Putamen (tissue), 1 donor: ENCODE measurements at places on chromosomes 1 and 21.

GRCh38 chr1:8902765-8903164 is 24.3 kb upstream of the ENO1 start:
- DNase-seq = no peak

DNA sequence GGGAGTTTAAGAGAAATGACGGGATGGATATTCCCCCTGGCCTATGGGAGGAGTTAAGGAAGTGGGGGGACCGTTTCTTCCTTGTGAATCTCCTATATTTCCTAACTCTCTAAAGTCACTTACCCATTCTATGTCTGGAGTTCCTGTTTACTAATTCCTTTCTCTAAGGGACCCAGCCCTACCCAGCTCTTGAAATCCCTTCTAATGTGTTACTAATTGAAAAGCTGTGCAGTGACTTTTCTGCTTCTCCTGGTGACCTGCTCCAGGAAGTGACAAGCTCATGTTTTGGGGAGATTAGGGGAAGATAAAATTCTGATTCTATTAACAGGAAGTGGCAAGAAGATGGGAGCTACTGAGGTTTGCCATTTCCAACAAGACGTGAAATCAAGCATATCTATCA is 4.0 kb upstream of the SAMSN1 start:
- DNase-seq = no peak

- no peak for DNase-seq
Observed at GRCh38 chr21:16113052-16113715, 383.4 kb downstream of the USP25 start.

DNA sequence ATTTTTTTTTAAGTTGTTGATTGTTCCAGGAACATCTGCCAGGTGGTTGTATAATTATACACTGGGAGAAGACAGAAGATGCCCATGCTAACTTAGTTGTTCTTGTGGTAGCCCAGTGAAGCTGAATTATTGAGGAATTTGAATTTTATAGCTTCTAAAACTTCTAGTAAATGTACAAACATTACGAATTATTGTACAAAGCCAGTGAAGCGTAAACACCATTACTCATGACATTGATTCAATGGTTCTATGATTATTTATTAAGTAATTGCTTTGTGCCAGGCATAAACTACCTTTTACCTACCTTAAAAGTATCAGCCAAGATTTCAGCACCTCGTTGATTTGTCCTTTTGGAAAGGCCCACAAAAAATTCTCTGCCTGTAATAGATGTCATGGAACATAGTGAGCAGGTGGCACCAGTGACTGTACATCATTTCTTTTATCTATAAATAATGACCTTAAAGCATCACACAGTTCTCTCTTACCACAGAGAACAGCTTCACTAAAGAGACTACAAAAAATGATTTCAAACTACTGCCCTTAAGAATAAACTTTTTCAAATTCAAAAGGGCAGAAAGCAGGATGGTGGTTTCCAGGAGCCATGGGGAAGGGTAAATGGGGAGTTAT is 74.9 kb upstream of the BCL10 start:
- no peak for DNase-seq

DNA sequence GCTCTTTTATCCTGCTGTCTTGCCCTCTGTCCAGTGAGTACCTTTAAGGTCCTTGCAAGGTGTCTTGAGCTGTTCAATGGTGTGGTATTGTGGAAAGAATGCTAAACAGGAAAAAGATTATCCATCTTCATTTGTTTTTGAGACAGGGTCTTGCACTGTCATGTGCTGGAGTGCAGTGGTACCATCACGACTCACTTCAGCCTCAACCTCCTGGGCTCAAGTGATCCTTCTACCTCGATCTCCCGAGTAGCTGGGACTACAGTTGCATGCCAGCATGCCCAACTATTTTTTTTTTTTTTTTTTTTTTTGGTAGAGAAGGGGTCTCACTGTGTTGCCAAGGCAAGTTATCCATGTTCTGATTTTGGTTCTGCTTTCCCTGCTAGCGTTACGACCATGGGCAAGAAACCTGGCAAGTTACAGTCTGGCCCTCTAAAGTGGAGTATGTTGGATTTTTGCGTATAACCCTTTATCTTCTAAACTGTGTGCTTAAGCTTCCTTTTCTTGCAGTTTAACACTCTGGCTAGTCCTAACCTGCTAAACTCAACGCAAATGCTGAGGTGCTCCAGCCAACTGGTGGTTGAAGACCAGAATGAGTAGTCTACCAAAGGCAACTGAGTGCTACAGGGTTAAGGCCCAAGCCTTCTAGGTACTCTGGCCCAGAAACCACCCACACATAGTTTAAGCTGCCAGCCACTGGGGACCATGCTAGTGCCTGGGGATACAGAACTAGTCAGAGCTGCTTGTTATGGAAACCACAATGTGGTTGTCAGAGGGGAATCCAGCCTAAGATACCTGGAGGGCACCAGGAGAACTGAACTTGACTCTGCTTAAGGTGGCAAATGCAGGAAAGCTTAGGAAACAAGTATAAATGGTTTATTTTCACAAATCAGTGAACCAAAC is 7.9 kb downstream of the RPL11 start:
- DNase-seq = no peak

DNA sequence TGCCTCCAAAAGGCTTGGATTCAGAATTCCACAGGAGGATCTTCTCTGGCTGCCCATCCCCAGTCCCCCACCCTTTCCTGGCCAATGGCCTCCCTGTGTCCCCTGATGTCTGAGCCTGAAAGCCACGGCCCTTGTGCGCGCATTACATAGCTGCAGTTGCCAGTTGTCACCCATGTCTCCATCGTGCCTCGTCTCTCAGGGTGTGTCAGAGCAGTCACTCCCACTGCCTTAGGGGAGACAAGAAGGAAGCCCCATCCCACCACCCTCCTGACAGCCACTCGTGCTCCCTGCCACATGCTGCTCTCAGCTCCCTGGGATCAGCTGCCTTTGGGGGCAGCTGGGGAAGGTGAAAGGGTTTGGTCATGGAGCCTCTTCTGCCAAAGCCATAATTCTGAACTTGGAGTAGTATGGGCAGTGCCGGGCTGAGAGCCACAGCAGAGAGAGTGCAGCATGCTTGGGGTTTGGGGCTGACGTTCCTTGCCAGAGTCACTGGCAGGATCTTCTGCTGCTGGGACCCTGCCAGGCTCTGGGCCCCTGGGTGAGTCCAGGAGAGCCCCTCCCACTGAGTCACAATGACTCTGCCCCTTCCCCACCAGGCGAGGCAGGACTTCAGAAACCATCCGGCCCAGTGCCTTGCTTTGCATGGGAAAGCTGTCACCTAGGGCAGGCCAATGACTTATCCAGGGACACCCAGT is 285.9 kb upstream of the VAMP3 start:
- no peak for DNase-seq

DNA sequence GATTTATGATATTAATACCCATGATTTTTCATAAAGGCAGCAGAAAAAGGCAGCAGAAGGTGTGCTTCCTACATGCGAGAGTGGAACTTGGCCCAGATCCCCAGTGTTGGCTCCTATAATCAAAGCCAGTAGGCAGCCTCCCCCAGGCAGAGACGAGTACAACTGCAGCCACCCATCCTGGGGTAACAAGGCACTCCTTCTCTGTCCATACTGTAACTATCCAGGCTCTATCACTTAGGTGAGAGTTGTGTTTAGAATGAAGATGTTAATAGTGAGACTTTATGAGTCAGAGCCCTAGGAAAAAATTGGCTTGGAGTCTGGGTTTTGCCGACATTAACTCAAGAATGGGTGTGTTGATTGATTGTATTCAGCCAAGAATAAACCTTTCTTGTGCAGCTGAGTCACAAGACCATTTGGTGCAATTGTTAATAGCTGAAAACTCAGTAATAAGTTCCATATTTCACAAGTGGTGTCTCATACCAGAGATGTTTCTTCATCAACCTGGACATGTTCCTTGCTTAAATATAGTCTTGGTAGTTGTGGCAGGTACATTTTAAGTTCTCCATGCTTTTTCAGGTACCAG is 322.3 kb downstream of the DUSP10 start:
- DNase-seq = no peak

GRCh38 chr1:219544163-219544846 is 68.6 kb downstream of the ZC3H11B start:
- no peak for DNase-seq

- DNase-seq = no peak
Observed at GRCh38 chr1:236137285-236137852, 5.0 kb upstream of the GPR137B start.

GRCh38 chr1:102098536-102098935 is 101.8 kb upstream of the OLFM3 start:
- no peak for DNase-seq

DNA sequence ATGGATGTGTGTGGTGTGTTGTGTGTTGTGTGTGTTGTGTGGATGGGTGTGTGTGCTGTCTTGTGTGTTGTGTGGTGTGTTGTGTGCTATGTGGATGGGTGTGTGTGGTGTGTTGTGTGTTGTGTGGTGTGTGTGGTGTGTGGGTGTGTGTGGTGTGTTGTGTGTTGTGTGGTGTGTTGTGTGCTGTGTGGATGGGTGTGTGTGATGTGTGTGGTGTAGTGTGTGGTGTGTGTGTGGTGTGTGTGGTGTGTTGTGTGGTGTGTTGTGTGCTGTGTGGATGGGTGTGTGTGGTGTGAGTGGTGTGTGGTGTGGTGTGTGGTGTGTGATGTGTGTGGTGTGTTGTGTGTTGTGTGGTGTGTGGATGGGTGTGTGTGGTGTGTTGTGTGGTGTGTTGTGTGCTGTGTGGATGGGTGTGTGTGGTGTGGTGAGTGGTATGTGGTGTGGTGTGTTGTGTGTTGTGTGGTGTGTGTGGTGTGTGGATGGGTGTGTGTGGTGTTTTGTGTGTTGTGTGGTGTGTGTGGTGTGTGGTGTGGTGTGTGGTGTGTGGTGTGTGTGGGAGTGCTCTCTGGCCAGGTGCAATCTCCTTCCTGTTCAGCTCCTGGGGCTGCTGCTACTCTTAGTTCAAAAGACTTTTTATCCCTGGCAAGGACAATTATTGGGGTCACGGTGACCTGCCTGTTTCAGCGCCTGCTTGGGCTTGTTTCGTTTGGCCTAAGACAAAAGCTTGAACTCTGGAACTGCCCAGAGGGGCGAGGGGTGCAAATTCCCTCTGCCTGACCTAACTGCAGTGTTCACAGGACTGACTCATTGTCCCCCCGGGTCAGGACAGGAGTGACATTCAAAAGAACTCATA is 101.1 kb downstream of the UBIAD1 start:
- no peak for DNase-seq

- no peak for DNase-seq
Observed at GRCh38 chr1:207056673-207057072, 3.6 kb downstream of the PFKFB2 start.

DNA sequence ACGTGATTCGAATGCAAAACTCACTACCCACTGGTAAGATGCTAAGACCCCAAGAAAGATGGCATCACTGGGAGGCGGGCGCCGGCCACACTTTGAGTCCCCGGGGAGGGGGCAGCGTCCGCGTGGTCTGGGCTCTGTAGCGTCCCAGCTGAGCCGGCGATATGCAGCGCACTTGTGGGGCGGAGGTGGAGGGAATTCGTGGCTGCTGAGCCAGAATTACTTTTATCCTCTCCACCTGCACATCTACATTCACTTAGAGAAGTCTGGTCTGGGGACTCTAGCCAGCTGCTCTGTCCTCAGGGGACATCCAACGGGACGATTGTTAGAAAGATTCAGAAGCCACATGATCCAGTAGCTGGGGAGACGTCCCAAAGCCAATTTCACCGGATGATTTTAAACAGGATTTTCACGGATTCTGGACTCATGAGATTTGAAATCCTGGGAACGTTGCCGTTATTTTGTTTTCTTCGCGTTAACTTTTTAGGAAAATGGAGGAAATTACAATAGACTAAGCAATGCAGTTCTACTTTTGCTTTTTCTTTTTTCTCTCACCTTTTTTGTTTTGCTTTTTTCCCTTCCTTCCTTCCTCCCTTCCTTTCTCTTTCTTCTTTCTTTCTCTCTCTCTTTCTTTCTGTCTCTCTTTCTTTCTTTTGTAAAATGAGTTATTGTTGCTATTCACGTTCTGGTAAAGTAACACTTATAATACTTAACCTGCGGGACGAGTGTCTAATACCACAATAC is 1.3 kb downstream of the JAM2 start:
- DNase-seq = peak; percentile 33

- no peak for DNase-seq
Observed at GRCh38 chr1:36458910-36459309, 5.3 kb downstream of the MRPS15 start.

DNA sequence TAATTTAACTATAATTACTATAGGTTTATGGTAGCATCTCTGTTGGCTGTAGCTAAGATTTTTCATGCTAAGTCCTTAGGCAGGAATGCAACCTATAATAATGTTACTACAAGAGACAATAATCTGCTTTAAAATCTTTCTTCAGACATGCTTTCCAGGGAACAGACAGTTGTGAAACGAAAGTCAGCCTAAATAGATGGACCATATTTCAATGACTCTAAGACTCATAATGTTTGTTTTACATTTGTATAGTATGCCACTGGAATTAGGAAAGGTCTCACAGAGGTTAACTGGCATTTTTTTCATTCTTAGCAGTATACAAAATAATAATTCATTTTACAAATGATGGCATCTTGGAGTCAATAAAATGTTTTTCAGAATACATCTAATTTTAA is 8.1 kb downstream of the RERE start:
- no peak for DNase-seq

DNA sequence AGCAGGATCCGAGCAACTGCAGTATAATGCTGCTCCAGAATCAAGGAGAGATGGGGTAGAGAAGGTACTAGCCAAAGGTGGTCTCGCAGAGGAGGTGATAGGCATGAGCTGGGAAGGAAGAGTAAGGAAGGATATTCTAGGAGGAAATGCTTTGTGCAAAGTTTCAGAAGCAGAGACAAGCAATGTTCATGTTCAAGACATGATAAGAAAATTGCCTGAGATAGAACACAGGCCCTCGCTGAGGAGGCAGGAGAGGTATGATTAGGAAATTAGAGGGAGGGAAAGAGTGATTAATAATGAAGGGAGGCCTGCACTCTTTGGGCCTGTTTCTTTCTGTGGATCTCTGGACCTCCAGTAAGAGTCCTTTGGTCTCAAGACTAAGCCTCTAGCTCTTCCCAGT is 12.9 kb upstream of the ETV3 start:
- DNase-seq = no peak

- no peak for DNase-seq
Observed at GRCh38 chr1:54332781-54333585, 73.2 kb downstream of the SSBP3 start.

GRCh38 chr1:199073166-199073565 is 434.3 kb downstream of the PTPRC start:
- no peak for DNase-seq

- peak; percentile 44 for DNase-seq
Observed at GRCh38 chr1:160951443-160952128, 3.0 kb downstream of the ITLN2 start.

- no peak for DNase-seq
Observed at GRCh38 chr1:2106659-2107405, 56.6 kb downstream of the PRKCZ start.
